Calu3 (cell line): ENCODE measurements at places on chromosomes 3 and 15.

DNA sequence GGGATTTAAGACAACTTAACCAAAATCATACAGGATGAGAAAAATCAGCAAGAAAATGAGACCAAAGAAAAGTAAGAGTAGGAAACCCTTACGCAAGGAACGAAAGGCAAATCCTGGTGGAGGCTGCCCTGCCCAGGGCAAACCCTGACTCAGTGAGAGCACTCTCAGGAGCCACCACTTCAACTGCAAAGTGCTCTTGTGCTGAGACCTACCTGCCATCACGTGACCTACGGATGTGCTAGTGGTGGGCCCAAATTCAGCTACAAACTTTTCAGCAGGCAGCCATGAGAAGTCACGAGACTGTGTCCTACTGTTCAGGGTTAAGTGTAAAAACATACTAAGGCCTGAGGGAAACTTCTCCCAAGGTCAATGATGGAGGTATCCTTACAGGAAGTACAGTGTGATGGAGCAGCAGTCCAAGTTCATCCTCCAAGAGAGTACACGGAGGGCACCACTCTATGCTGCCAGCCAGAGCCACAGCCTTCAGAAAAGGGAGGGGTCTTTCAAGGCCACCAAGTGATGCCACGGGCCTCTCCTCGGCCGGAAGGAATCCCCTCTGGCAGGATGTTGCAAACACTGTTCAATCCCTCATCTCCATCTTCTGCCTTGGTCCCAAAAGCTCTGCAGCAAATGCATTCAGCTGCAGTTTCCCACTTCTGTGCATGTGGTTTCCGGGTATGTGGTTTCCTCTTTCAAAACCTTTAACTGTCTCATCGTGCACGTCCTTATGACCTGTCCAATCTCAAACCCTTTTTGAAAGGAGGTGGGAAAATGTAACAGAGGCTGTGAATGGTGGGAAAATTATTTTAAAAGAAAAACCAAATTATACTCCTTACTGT lies 9.5 kb downstream of the CHSY1 start:
- no peak for DNase-seq

- no peak for DNase-seq
Observed at GRCh38 chr3:35596335-35596995, 42.9 kb upstream of the ARPP21 start.

GRCh38 chr3:59813148-59813538 lies 763.3 kb upstream of the CFAP20DC start:
- DNase-seq, result no peak

GRCh38 chr3:141796889-141797781 lies 33.9 kb downstream of the GRK7 start:
- no peak for DNase-seq
